ENCODE measurements at places on chromosomes 3 and 15.
A peak's percentile ranks its signal among the peaks of the same experiment; 100 is the strongest.

DNA sequence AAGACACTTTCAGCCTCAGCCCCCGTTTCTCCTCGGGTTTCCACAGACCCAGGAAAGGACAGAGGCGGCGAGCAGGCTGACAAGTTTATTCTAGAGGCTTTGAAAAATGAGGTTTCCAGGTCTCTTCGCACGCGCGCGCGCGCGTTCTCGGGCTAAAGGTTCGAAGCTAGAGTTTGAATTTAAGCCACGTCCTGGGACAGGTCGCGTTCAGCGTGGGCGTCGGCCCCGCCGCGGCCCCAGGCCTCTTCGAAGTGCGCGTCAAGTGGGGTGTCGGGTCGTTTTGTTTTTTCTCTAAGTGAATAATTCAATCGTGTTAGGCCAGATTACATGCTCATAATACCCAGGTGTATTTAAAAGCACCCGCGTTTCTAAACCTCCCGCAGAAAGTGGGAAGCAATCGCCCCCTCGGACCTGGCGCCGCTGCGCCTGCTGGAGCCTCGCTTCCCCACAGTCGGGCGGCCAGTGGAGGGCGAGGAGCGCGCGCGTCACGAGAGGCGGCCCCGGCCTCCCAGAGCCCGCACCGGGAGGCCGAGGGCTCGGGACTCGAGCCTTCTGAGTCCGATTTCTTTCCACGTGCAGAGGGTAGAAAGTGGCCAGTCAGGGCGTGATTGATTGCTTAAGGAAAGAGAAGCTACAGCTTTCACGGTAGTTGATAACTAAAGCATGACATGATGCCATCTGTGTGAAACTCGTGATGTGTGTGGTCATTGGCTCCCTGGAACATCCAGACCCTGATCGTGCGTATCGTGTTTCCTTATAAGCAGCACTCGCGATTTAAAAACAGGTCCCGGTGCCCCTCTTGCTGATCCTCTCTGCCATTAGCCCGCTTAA is 15.8 kb upstream of the SOX2 start:
- H3K4me3 ChIP-seq, result peak overlapping the region; percentile 45
- DNase-seq, result no peak
- peaks cover 59% of the 10 kb centered on the region for H3K27me3 ChIP-seq

GRCh38 chr15:99580076-99580475 is 14.3 kb downstream of the MEF2A start:
- H3K4me3 ChIP-seq, result no peak overlapping the region
- DNase-seq, result no peak
- H3K27me3 ChIP-seq, result no peaks in the 10 kb centered on the region
- peaks cover 25% of the 10 kb centered on the region for H3K4me1 ChIP-seq
- H3K27ac ChIP-seq, result no peak overlapping the region
- H3K36me3 ChIP-seq, result no peaks in the 10 kb centered on the region

DNA sequence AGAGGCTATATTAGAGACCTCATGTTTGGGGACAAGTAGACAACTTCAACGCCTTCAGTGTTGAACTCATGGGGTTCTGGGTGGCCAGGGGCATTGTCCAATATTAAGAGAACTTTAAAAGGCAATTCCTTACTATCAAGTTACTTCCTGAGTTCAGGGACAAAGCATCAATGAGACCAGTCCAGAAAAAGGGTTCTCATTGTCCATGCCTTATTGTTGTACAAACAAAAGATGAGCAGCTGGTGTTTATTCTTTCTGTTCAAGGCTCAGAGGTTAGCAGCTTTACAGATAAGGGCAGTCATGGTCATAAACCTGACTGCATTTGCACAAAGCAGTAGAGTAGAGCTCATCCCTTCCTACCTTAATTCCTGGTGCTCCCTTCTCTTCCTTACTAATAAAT is 18.5 kb upstream of the PDHB start:
- no peaks in the 10 kb centered on the region for H3K4me1 ChIP-seq
- no peak for DNase-seq
- H3K4me3 ChIP-seq, result no peak overlapping the region
- no peaks in the 10 kb centered on the region for H3K36me3 ChIP-seq
- H3K27me3 ChIP-seq, result no peaks in the 10 kb centered on the region

DNA sequence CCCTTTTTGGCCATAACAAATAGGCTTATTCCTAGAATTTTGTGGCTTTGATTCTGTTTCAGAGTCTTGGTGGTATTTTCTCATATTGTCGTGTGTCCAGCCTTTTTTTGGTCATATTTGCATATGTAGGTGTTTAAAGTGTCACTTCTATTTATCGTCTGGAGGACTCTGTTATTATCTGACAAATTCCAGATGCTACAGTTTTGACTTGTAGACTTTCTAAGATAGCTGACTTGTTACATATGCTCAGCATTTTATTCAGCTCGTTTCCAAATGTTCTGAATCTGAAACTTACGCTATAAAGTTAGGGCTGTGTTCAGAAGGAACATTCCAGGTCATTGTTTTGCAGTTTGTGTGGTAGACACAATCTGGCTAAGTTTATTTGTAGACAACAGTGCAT is 1.9 kb downstream of the PPP4R2 start:
- no peak overlapping the region for H3K27ac ChIP-seq
- DNase-seq, result no peak
- peaks cover 35% of the 10 kb centered on the region for H3K36me3 ChIP-seq
- H3K27me3 ChIP-seq, result no peaks in the 10 kb centered on the region
- H3K4me1 ChIP-seq, result peaks cover 43% of the 10 kb centered on the region
- peak overlapping the region; percentile 88 for H3K4me3 ChIP-seq

GRCh38 chr15:52232327-52232726 is 41.1 kb upstream of the GNB5 start:
- no peaks in the 10 kb centered on the region for H3K27me3 ChIP-seq

DNA sequence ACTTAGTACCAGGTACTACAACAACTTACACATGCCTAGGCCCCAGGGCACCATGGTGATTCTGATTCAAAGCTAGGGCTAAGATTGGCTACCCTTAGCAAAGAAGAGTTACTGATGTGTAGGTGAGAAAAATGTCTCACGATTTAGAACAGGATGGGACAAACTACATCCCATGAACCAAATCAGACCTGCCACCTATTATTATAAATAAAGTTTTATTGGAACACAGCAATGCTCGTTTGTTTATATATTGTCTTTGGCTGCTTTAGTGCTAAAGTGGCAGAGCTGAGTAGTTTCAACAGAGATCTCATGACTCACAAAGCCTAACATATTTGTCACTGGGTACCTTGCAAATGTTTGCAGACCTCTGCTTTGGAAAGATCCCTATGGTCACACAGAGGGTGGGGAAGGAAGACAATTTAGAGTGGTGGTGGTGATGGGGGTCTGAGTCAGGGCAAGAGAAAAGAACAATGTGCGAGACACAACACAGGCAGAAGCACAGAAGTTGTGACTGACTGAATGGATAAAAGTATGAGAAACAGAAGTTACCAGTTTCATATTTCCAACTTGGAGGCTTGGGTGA is 770.6 kb upstream of the CFAP20DC start:
- no peaks in the 10 kb centered on the region for H3K27me3 ChIP-seq
- no peaks in the 10 kb centered on the region for H3K36me3 ChIP-seq
- H3K4me3 ChIP-seq, result no peak overlapping the region
- no peak for DNase-seq
- peaks cover 9% of the 10 kb centered on the region for H3K4me1 ChIP-seq

GRCh38 chr15:39642011-39642640 is 61.2 kb downstream of the THBS1 start:
- no peak for DNase-seq
- no peaks in the 10 kb centered on the region for H3K36me3 ChIP-seq
- no peaks in the 10 kb centered on the region for H3K27me3 ChIP-seq

GRCh38 chr3:143970773-143971358 is 757 bp upstream of the DIPK2A start:
- H3K27ac ChIP-seq, result peak overlapping the region; percentile 97
- peak; percentile 81 for DNase-seq
- H3K4me1 ChIP-seq, result peaks cover 21% of the 10 kb centered on the region
- H3K36me3 ChIP-seq, result no peaks in the 10 kb centered on the region
- no peaks in the 10 kb centered on the region for H3K27me3 ChIP-seq
- peak overlapping the region; percentile 94 for H3K4me3 ChIP-seq

DNA sequence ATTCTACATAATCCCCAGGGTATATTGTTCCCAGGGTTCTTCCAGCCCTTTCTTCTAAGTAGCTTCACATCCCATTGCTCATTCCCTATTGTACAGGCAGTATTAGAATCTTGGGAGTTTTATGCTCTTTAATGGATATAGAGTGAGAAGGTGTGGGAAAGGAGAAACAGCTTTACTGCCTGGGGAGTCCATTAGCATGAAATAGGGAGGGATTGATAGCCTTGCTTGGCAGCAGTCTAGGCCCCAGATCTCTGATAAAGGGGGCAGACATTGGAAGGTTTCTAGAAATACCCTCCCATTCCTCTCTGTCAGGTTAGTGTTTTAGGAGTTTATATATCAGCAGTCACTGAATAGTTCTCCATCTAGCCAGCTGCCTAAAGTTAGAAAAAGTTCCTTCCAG is 334.3 kb downstream of the UNC13C start:
- no peaks in the 10 kb centered on the region for H3K36me3 ChIP-seq
- H3K4me1 ChIP-seq, result no peaks in the 10 kb centered on the region
- H3K27ac ChIP-seq, result no peak overlapping the region
- DNase-seq, result no peak

- H3K27me3 ChIP-seq, result no peaks in the 10 kb centered on the region
- no peak for DNase-seq
- H3K27ac ChIP-seq, result no peak overlapping the region
- H3K4me1 ChIP-seq, result peaks cover 19% of the 10 kb centered on the region
- H3K36me3 ChIP-seq, result no peaks in the 10 kb centered on the region
Observed at GRCh38 chr3:107676469-107677309, 153.9 kb downstream of the BBX start.

DNA sequence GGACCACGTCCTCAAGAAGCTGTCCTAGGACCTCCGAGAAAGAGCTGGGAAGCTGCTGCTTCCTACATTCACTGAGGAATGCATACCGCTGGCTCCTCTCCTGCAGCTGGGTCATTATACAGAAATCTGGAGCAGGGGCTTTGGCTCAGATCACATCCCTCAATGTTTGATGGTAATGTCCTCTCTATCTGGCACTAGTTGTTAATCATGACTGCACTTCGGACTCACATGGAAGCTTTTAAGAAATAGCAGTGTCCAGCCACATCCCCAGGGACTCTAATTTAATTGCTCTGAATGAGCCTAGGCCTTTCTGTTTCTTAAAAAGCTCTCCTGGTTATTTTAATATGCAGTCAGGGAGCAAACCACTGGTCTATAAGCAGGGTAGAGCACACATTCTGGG is 25.7 kb upstream of the MYRIP start:
- H3K27ac ChIP-seq, result no peak overlapping the region
- no peak for DNase-seq
- no peaks in the 10 kb centered on the region for H3K27me3 ChIP-seq
- no peaks in the 10 kb centered on the region for H3K36me3 ChIP-seq

DNA sequence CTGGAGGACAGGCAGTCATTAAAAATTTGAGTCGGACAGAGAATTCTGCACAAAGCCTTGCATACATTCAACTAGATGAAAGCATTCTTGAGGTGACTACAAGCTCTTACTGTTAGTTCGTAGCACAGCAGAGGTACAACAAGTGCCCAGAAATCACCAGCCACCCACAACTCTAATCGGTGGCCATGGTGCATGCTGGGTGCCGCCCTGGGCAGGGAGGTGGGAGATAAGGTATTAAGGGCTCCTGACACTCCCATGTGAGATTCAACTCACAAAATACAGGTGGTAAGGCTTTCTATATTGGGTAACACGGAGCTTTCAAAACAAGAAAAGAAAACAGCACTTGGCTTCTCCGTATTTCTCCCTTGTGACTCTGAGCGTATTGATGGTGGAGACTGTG is 66.0 kb downstream of the MEIS2 start:
- H3K27ac ChIP-seq, result no peak overlapping the region
- peaks cover 9% of the 10 kb centered on the region for H3K4me1 ChIP-seq
- no peak overlapping the region for H3K4me3 ChIP-seq
- H3K27me3 ChIP-seq, result no peaks in the 10 kb centered on the region
- no peak for DNase-seq

- H3K27ac ChIP-seq, result peak overlapping the region; percentile 82
- DNase-seq, result peak; percentile 70
- no peaks in the 10 kb centered on the region for H3K27me3 ChIP-seq
- H3K36me3 ChIP-seq, result no peaks in the 10 kb centered on the region
Observed at GRCh38 chr3:184561913-184562877, 610 bp downstream of the EPHB3 start.

DNA sequence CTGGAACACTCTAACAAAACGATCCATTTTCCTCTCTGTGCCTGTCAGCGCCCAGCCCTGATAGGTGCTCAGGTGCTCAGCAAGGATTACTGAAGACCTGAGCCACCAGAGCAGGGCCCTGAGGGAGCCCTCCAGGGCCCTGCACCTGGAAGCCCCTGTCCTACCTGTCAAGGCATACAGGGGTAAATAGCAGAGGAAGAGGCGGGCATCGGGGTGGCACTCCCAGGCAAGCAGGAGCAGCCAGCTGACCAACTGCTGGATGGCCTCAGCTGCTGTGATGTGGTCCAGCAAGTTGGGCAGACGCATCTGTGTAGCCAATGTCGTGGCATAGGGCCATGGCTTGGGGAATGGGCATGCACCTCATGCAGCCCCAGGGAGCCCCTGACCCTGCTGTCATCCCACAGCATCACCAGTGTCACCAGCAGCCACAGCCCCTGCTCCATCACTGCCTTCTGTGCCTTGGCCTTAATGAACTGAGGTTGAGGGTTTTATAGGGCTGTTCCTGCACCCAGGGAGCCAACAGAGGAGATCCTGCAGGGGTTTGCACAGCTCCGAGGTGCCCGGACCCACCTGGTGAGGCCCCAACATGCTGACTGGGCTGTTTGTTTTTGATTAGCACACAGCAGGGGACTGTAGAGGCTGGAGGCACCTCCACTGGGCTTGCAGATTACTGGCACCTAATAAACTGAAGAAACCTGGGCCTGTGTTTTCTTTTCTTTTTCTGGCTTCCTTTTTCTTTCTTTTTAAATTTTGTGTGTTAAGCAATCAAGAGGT is 7.9 kb upstream of the WDR6 start:
- H3K27ac ChIP-seq, result no peak overlapping the region
- no peaks in the 10 kb centered on the region for H3K27me3 ChIP-seq

- H3K36me3 ChIP-seq, result no peaks in the 10 kb centered on the region
- H3K27me3 ChIP-seq, result no peaks in the 10 kb centered on the region
- no peak overlapping the region for H3K27ac ChIP-seq
- no peaks in the 10 kb centered on the region for H3K4me1 ChIP-seq
Observed at GRCh38 chr3:25156626-25157025, 271.4 kb upstream of the RARB start.

- peak; percentile 73 for DNase-seq
- peak overlapping the region; percentile 69 for H3K4me3 ChIP-seq
- H3K4me1 ChIP-seq, result no peaks in the 10 kb centered on the region
- peak overlapping the region; percentile 68 for H3K27ac ChIP-seq
- peaks cover under 1% of the 10 kb centered on the region for H3K36me3 ChIP-seq
- H3K27me3 ChIP-seq, result no peaks in the 10 kb centered on the region
Observed at GRCh38 chr3:194632809-194633348, 340 bp downstream of the TMEM44 start.

DNA sequence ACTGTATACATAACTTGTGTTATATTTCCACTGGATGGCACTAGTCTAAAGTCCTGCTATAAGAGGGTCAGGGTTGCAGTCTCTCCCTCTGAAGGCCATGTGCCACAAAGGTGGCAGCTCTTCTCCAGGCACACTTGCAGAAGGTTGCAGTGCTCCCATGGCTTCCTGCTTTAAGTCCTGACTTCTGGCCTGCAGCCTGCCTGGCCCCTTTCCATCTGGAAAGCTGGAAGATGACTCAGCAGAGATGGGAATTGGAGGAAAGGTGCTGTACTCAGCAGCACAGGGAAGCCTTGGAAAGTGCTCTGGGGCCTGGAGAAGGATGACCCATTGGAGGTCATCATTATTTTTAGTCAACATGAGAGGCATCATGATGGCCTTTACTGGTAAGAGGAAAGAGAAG is 40.9 kb upstream of the MRPL3 start:
- no peak for DNase-seq
- no peak overlapping the region for H3K27ac ChIP-seq
- no peak overlapping the region for H3K4me3 ChIP-seq
- H3K27me3 ChIP-seq, result no peaks in the 10 kb centered on the region
- H3K36me3 ChIP-seq, result no peaks in the 10 kb centered on the region
